Muscle of leg (tissue), 16 donors: ENCODE measurements at places on chromosomes 2 and 18. TPM values are rescaled to one million over a fixed set of nuclear protein-coding genes. Genes with fewer than 3 reads are reported as not detected.

- peaks cover 7% of the 10 kb centered on the region for H3K4me1 ChIP-seq
- peak overlapping the region; percentile 15 for H3K4me3 ChIP-seq
These were observed 86.6 kb downstream of the TMEM182 start for GRCh38 chr2:102848366-102848839.

DNA sequence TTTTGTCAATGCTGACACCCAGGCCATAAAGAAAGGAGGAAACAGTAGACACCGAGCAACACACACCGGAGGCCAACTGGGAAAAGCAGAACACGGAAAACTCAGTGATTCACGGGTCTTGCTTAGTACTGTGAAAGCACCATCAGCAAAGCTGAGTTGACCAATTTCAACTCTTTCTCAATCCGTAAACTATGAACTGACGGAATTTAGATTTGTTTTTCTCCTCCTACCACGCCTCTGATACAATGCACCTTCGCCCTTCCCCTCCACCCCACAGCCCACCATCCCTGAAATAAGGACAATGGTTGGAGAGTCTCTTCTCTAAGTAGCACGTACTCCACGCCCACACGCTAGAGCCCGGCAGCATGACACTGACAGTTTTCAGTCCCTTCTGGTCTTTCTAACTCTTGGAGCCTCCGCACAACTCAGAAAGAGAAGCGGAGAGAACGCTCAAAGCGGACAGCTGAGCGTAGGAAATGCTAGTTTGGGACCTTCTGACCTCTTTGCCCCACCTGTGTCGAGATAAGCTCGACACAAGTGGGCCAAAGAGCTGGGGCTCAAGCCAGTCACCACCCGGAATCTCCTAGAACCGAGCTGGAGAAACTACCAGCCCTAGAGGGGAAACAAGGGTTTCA is 669 bp downstream of the LNPK start:
- H3K27me3 ChIP-seq: no peaks in the 10 kb centered on the region
- H3K36me3 ChIP-seq: no peaks in the 10 kb centered on the region
- peak; percentile 81 for DNase-seq
- H3K4me1 ChIP-seq: peaks cover 6% of the 10 kb centered on the region
- peak overlapping the region; percentile 84 for H3K27ac ChIP-seq

GRCh38 chr2:48287976-48288375 is 242.0 kb upstream of the STON1 start:
- no peaks in the 10 kb centered on the region for H3K36me3 ChIP-seq
- H3K4me1 ChIP-seq: no peaks in the 10 kb centered on the region
- DNase-seq: no peak

DNA sequence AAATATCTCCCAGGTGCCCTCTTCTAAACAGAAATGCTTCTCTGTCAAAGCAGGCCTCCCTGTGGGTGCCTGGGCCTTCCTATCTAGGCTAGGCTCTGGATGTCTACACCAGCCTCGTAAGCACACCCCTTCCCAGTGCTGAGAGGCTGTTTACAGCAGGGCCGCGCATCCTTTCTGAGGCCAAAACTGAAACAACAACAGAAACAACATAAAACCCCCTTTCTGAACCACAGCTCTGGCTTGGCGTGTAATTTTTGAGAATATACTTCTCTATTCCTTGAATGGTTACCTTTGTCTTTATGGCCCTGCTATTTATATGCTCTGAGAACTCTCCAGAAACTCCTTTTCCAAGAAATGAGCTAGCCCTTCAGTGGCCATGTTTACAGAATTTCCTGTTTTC is 118.4 kb downstream of the BCL2L11 start:
- no peak for DNase-seq
- no peak overlapping the region for H3K27ac ChIP-seq
- no peaks in the 10 kb centered on the region for H3K27me3 ChIP-seq
- H3K36me3 ChIP-seq: no peaks in the 10 kb centered on the region
- no peak overlapping the region for H3K4me3 ChIP-seq

The RTP5 gene
- total RNA-seq: not detected

The GATA6 gene
- 1.4 TPM for total RNA-seq

The POMC gene
- total RNA-seq: 3.5 TPM
